ENCODE measurements at places on chromosomes 12 and 14. TPM values are rescaled to one million over a fixed set of nuclear protein-coding genes. Genes with fewer than 3 reads are reported as not detected.

TCL1B gene
- polyA plus RNA-seq = not detected

CCDC177 gene
- not detected for polyA plus RNA-seq

BICD1 gene
- 13.9 TPM for polyA plus RNA-seq

OR6C2 gene
- not detected for polyA plus RNA-seq
